ENCODE measurements at places on chromosomes 3 and 15. TPM values are rescaled to one million over a fixed set of nuclear protein-coding genes. Genes with fewer than 3 reads are reported as not detected.

- DNase-seq, result peak; percentile 7
Measured at GRCh38 chr15:100207053-100207452, 134.7 kb downstream of the ADAMTS17 start.

GRCh38 chr3:40079847-40080240 is 229.7 kb upstream of the EIF1B start:
- no peak for DNase-seq

GRCh38 chr15:46120713-46121112 is 485.9 kb downstream of the SQOR start:
- DNase-seq, result no peak

DNA sequence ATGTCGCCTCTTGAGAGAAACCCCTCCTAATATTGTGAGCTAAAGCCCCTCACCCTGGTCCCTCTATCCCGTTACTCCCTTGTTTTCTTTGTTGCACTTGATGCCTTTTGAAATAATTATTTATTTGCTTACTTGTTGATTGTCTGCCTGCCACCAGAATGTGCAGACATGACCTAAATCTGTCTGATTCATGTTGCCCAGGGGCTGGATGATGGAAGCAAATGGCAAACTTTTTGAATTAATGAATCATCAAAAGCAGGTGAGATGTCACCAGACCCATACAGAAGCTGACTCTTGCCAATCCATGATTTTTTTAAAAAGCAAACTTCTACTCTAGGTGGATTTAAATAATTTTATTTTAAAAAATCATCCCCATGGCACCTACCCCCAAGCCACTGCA is 49.3 kb downstream of the GRIP2 start:
- DNase-seq, result no peak

TMIE gene
- polyA plus RNA-seq, result not detected

All from small intestine (tissue), 16 donors.